ENCODE measurements at places on chromosomes 5 and 9.
A peak's percentile ranks its signal among the peaks of the same experiment; 100 is the strongest.

DNA sequence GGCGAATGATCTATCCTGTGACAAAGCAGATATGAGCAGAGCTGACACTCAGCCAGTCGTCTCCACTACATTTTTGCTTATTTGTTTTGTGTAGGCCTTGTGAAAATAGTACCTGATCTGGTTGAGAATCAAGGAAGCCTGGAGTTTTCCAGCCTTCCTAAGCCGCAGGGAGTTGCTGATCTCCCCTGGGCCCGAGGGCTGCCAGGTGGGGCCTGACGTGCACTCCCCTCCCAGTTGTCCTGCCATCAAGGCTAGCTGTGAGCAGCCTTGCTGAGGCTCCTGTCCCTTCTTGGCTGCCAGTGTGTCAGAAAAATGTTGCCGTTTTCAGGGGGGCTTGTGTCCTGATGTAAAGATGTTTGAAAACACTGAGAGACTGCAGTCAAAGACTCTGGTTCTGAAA lies 102.4 kb downstream of the SMARCA2 start:
- DNase-seq: no peak

GRCh38 chr5:10647640-10648039 lies 83.8 kb downstream of the ANKRD33B start:
- DNase-seq: no peak

GRCh38 chr5:59724482-59725391 lies 168.8 kb downstream of the PDE4D start:
- DNase-seq: peak; percentile 79

DNA sequence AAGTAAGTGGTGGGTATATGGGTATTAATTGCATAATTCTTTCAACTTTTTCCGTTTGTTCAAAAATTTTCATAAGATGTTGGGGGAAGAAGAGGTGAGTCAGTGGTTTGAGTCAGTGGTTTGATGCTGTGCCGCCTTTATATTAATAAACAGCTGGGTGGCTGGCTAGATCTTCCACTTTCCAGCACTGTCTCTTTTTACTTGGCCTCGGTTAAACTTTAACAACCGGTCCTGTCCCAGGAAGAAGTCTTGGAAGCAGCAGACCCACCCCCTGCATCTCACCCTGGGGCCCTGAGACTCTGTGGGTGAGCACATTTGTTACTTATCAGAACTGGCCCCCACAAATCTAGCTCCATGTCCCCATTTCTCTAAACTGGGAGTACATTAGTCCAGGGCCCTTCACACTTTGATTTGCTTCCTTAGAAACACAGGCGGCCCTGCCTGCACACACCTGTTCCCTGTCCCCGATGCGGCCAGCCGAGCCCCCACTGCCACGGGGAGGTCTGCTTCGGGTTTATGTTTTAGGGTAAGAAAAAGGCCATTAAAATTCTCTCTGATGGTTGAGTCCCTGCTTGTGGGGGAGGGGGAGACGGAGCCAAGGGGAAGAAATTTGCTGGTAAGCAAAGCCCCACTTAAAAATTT lies 90.7 kb downstream of the PTCH1 start:
- DNase-seq: no peak

DNA sequence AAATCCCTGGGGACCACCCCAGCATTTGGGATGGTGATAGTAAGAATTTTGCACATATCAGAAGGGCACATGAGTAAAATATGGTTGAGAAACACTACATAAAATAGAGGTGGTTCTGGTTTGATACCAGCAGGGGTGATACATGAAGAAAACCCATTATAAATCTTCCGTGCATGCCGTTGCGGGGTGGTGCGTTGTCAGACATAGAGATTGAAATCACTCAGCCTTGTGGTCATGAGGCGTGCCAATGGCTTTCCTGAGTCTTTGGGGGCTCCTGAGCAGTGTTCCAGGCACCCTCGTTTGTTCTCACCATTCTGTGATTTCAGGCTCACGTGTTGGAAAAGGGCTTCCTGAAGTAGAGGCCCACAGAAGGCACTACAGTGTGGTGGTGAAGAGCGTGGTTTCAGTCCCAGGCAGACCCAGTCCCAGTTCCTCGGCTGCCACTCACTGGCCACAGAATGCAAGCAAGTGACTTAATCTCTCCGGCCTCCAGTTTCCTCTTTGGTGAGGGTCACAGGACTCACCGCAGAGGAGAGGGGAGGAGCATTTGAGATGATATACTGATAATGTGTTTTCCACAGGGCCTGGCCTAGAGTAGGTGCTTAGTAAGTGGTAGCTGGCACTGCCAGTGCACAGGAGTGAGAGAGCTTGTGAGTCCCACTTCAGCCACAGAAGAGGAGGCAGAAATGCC lies 20.5 kb upstream of the GLRX start:
- peak; percentile 94 for DNase-seq

- DNase-seq: no peak
Measured at GRCh38 chr9:100577776-100578448, at the start of gene CAVIN4. TSS of gene CAVIN4 (plus strand) at chr9:100578079. CDS start at chr9:100578144, 65 bp downstream.

GRCh38 chr5:7190712-7191250 lies 205.2 kb upstream of the ADCY2 start:
- DNase-seq: no peak

DNA sequence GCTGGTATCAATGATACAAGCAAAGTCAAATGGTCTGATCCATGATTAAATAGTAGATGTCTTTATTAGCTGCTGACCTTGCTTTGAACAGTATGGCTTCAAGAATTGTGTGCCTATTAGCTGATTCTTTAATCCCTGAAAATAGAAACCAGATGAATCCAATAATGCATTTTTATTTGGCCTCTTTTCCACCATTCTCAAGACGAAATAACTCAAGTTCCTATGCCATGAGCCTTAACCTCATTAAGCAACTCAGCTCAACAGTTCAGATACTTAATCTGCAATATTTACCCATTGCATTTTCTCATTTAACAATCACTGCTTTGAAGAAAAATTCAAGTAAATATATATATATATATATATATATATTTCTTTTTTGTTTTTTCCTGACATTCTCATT lies 588.6 kb upstream of the MEF2C start:
- no peak for DNase-seq

- DNase-seq: no peak
Measured at GRCh38 chr5:102700916-102701315, 54.2 kb upstream of the PAM start.

DNA sequence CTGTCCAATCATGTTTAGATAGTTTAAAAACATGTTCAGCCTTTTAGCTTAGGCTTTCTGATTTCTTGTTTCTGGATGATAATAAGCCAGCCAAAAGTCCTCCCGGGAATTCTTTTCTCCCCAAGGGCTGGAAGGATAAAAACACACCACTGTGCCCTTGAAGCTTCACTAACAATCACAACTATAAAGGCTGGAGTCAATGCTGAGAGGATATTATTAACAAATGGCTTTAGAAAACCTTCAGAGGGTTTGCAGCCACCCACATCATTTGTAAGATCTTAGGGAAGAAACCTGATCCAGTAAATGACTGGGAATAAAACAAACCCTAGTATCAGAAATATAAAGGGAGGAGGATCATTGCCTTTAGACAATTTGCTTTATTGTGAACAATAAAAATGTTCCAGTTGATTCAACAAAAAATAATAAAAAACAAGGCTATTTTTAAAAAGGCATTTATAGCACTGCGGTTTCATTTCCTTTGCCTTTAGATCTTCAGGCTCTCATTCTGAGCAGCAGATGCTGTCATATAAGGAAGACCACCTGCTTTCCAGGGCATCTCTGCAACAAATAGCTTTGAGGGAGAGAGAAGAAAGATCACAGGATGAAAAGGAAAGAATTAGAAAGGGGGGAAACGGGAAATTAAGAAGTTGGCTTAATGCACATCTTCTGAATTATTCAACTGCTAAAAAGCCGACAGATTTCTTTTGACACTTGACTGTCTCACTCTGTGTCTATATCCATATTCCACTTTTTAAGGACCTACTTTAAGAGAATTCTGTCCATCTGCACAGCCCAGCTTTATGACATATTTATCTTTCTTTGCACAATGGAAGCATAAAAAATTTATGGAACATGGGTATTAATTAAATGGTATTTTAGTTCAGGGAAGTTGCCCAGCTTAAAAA lies 277.2 kb upstream of the SLC24A2 start:
- no peak for DNase-seq

DNA sequence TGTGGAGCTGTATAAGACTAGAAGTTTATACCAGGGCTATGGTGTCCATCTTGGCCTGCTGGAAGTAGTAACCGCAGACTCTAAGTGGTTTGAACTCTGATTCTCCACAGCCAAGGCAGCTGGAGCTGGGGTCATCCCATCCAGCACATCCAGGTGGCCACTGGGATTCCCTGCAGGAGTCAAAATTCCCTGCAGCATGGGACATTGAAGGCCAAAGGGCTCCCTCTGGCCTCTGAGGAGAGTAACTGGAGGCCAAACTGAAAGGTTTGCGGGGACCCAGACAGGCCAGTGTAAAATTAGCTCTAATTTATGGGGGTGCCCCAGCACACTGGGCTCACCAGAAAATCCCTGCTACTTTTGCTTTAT lies 12.2 kb upstream of the PRXL2C start:
- no peak for DNase-seq

GRCh38 chr5:104612005-104612404 lies 1049.4 kb upstream of the NUDT12 start:
- DNase-seq: no peak

GRCh38 chr5:103433211-103433610 lies 129.4 kb downstream of the NUDT12 start:
- no peak for DNase-seq

- DNase-seq: no peak
Measured at GRCh38 chr9:36169166-36169565, at the start of gene CCIN. TSS of gene CCIN (plus strand) at chr9:36169388. CDS start at chr9:36169503, 115 bp downstream.

DNA sequence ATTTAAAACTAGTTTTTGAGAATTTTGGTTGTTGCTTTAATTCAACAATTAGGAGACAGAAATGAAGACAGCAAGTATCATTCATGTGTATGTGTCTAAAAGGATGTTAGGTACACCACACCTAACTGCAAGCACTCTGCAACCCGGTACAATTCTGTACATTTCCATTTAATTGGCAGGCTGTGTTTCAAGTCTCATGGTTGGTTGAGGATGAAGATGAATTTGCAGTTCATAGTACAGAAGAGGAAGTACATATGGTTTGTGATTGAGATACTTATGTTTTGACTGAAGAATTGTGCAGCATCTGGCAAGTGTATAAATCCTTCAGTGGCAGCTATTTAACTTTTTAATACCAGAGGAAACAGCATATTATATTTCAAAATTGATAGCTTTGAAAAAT lies 628.7 kb upstream of the ZNF608 start:
- no peak for DNase-seq

GRCh38 chr5:472076-472655 lies 29.2 kb downstream of the EXOC3 start:
- peak; percentile 16 for DNase-seq

DNA sequence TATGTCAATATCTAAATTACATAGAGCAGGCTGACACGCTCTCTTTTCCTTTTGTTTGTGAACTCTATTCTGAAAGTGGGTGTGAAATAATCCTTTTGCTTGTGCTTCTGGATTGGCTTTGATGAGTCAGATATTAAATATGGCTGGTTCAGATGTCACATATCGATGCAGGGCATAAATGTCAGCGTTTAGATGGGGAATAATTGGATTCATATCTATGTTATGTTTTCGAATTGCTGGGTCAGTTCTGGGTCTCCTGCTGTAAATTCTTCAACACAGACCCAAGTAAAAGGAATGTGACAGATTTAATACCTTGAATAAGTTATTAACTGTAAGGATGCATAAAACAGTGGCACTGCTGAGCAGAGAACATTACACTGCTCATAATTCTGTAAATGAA lies 118.7 kb upstream of the SNX2 start:
- no peak for DNase-seq

DNA sequence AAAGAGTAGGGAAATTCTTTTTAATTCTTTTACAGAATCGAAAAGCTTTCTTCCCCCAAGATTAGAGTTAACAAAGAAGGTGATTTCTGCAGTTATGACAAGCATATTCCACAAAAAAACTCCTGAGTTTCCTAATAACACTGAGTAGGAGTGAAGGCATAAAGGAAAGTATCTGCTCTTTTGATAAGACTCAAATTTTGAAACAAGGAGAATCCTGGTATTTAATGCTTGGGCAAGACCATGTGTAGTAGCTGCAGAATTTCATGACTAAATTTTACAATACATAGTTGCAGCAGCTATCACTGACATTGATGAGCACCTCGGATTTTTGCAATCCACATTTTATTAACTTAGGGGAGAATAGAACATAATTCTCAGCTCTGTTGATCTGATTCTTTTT lies 92.6 kb downstream of the MARCHF3 start:
- DNase-seq: no peak

DNA sequence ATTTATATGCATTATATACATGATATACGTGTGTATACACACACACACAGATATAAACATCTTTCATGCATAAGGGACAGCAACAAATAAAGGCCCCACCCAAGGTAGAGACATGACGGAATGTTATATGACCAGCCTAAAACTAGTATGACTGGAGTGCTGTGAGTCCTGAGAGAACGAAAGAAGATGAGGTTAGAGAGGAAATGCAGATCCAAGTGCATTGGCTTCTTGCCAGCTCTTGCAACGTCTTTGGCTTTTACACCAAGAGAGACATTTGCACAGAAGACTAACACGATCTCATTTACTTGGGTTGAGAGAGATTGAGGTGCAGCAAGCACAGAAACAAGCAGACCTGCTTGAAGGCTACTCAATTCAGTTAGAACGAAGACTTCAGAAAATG lies 23.0 kb downstream of the CDH10 start:
- peak; percentile 47 for DNase-seq

DNA sequence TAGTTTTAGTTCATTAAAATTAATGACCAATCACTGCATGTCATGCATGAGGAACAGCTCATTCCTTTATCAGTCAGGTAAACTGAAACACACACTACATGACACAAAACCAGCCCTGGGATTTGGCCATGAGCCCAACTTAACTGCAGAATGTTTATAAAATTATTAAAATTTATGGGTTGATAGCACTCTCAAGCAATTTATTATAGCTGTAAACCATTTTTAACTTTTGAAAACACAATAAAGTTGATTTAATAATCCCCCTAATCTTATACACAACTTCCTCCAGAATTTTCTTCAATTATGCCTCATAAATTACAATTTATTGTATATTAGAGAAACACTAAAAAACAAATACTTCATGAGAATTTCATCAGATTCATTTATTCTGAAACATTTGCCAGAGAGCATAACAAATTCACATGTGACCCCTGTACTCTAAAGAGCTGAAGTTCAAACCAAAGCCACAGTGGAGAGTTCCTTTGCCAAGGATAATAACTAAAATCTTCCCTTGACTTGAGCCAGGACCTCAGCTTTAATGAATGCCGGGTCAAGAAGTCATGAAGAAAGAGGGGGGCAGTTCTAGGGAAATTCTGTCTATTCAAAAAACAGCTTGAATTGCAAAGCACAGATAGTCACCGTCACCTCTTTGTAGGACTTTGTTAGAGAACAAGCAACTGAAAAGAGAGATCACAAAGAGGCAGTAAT lies 763.7 kb upstream of the GRAMD2B start:
- DNase-seq: no peak

DNA sequence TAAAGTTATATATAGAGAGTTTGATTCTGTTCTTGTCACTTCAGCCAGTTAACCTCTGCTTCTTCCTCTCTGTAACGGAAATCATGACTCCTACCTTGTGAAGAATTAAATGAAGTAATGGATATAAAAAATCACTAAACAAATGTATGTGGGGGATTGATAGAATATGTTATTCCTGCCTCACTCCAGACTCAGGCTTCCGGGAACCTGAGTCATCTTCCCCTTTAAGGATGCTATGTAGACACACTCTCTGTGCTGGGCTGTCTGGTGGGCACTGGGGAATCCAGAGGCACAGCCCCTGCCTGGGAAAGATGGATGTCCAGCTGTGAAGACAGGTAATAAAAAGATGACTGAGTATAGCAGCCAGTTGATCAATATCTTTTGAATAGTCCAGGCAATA lies 77.4 kb downstream of the ZNF618 start:
- DNase-seq: no peak
